Muscle of leg (tissue), 16 donors: ENCODE measurements at places on chromosomes 3 and 15. TPM values are rescaled to one million over a fixed set of nuclear protein-coding genes. Genes with fewer than 3 reads are reported as not detected.

- no peak for DNase-seq
- H3K36me3 ChIP-seq: peaks cover 19% of the 10 kb centered on the region
- no peak overlapping the region for H3K4me3 ChIP-seq
- H3K4me1 ChIP-seq: no peaks in the 10 kb centered on the region
- H3K27me3 ChIP-seq: no peaks in the 10 kb centered on the region
These were observed 57.6 kb downstream of the ST8SIA2 start for GRCh38 chr15:92451225-92451825.

DNA sequence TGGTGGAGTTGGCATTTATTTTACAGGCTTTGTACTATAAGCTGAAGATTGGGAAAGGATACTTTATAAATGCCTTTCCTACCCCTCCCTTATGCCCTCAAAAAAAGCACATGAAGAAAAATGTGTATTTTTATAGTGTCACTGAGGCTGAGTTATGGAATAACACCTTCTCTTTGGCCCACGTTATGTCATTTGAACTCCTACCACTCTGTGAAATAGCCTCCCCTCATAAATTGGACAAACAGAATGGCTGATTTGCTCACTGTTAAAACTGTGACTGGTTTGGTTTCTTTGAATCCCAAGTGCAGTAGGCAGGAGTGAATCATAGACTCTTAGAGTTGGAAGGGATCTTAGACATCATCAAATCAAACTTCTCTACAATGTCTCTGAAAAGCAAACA, 95.2 kb upstream of the SKOR1 start:
- no peaks in the 10 kb centered on the region for H3K27me3 ChIP-seq
- H3K4me1 ChIP-seq: no peaks in the 10 kb centered on the region
- H3K27ac ChIP-seq: no peak overlapping the region
- no peak overlapping the region for H3K4me3 ChIP-seq
- H3K36me3 ChIP-seq: no peaks in the 10 kb centered on the region

DNA sequence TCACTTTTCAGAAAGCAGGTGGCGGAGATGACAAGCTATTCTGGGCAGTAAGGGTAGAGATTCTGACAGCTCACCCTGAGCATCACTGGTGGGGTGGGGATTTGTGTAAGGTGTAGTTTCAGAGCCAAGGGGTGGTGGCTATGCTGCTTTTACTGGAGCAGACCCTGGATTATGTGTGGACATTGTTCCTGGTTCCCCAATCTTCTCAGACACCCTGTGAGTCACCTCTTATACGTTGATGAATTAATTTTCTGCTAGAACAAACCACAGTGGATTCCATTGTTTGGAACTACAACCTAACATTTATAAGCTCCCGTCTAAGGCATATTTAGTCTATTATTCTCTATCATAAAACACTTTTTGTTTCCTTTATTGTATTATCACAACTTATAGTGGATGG, 169.5 kb upstream of the COL8A1 start:
- no peak overlapping the region for H3K27ac ChIP-seq
- no peaks in the 10 kb centered on the region for H3K27me3 ChIP-seq
- DNase-seq: no peak

GRCh38 chr15:52440946-52441345, 87.7 kb downstream of the MYO5A start:
- H3K36me3 ChIP-seq: no peaks in the 10 kb centered on the region
- H3K4me1 ChIP-seq: peaks cover 3% of the 10 kb centered on the region
- no peak overlapping the region for H3K4me3 ChIP-seq
- no peak overlapping the region for H3K27ac ChIP-seq
- H3K27me3 ChIP-seq: no peaks in the 10 kb centered on the region

GRCh38 chr15:62417439-62417838, 252.4 kb upstream of the C2CD4B start:
- DNase-seq: no peak
- no peaks in the 10 kb centered on the region for H3K36me3 ChIP-seq
- no peak overlapping the region for H3K27ac ChIP-seq

DNA sequence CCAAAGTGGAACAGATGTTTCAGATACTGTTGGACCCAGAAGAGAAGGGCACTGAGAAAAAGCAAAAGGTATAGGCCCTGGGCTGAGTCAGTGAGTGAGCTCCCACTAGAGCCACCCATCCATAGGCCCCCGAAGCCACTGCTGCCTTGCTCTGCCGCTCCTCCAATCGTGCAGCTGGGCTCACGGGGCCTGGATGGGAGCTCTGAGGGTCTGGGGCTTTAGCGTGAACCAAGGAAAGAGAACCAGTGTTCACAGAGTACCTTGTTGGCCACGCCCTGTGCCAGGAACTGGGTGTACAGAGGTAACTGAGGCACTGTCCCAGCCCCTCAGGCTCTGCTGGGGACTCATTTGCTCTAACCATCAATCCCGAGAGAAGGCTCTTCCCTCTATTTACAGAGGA, 4.7 kb downstream of the UNC45A start:
- H3K27ac ChIP-seq: no peak overlapping the region
- no peak overlapping the region for H3K4me3 ChIP-seq
- DNase-seq: no peak
- peaks cover 12% of the 10 kb centered on the region for H3K4me1 ChIP-seq
- H3K27me3 ChIP-seq: no peaks in the 10 kb centered on the region

GRCh38 chr3:175082631-175083030, 223.5 kb downstream of the NAALADL2 start:
- H3K4me1 ChIP-seq: peaks cover 2% of the 10 kb centered on the region
- H3K27me3 ChIP-seq: no peaks in the 10 kb centered on the region
- no peak overlapping the region for H3K4me3 ChIP-seq

- H3K4me3 ChIP-seq: no peak overlapping the region
- H3K36me3 ChIP-seq: no peaks in the 10 kb centered on the region
- no peaks in the 10 kb centered on the region for H3K27me3 ChIP-seq
- H3K27ac ChIP-seq: no peak overlapping the region
These were observed 1.3 kb upstream of the AEN start for GRCh38 chr15:88619796-88620195.

DNA sequence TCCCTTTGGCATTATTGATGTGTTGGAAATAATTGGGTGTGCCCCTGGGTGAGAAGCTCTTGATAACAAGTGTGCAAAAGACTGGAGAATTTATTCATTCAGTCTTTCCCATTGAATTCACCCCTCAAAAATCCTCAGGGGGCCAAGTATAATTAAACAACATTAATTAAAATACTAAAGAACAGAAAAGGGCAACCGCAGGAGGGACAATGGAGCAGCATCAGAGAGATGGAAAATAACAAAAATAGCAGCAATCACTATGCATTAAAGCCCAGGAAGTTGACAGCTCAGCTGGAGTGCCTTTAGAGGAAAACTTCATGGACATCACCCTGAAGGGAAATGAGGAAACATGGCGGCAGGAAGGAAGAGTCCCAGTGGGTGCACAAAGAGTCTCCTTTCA, 227.6 kb downstream of the MINAR1 start:
- H3K4me1 ChIP-seq: no peaks in the 10 kb centered on the region
- H3K36me3 ChIP-seq: no peaks in the 10 kb centered on the region
- no peaks in the 10 kb centered on the region for H3K27me3 ChIP-seq
- no peak overlapping the region for H3K4me3 ChIP-seq

GRCh38 chr15:73714695-73715301, 30.6 kb downstream of the CD276 start:
- H3K36me3 ChIP-seq: peaks cover 37% of the 10 kb centered on the region
- no peaks in the 10 kb centered on the region for H3K27me3 ChIP-seq
- no peak for DNase-seq
- H3K4me3 ChIP-seq: no peak overlapping the region
- peaks cover 3% of the 10 kb centered on the region for H3K4me1 ChIP-seq

GRCh38 chr3:134965865-134966481, 170.9 kb downstream of the EPHB1 start:
- no peak overlapping the region for H3K4me3 ChIP-seq
- DNase-seq: no peak
- H3K4me1 ChIP-seq: no peaks in the 10 kb centered on the region
- H3K36me3 ChIP-seq: no peaks in the 10 kb centered on the region
- no peak overlapping the region for H3K27ac ChIP-seq
- no peaks in the 10 kb centered on the region for H3K27me3 ChIP-seq

DNA sequence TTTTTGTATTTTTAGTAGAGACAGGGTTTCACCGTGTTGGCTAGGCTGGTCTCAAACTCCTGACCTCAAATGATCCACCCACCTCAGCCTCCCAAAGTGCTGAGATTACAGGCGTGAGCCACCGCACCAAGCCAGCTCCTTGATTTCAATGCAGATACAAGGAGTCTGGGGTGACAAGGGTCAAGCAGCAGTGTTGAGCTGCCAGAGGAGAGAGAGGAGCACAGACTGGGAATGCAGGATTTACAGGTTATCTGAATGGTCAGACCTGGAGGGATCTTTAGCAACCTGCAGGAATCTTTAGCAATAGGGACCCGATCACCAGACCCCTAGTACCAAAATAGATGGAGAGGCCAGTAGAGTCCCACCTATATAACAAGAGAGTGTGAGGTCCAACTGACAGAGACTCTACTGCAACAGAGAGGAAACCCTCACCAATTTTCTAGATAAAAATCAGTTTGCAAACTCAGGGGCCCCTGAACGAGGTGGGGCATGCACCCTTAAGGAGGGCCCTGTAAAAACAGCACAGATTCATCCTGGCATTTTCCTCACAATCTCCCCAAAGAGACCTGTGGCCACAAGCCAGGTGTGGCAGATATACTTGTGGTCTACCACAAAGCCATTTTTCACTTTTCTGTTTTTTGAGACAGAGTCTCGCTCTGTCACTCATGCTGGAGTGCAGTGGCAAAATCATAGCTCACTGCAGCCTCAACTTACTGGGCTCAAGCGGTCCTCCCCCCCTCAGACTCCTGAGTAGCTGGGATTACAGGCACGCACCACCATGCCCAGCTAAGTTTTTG, 10.7 kb upstream of the SHISA5 start:
- no peak for DNase-seq
- H3K27me3 ChIP-seq: no peaks in the 10 kb centered on the region
- no peaks in the 10 kb centered on the region for H3K36me3 ChIP-seq
- H3K4me1 ChIP-seq: no peaks in the 10 kb centered on the region
- no peak overlapping the region for H3K27ac ChIP-seq

- H3K36me3 ChIP-seq: no peaks in the 10 kb centered on the region
- H3K27me3 ChIP-seq: no peaks in the 10 kb centered on the region
- DNase-seq: no peak
- no peak overlapping the region for H3K27ac ChIP-seq
- no peaks in the 10 kb centered on the region for H3K4me1 ChIP-seq
- no peak overlapping the region for H3K4me3 ChIP-seq
These were observed 74.8 kb downstream of the RPL39L start for GRCh38 chr3:187064210-187065115.

DNA sequence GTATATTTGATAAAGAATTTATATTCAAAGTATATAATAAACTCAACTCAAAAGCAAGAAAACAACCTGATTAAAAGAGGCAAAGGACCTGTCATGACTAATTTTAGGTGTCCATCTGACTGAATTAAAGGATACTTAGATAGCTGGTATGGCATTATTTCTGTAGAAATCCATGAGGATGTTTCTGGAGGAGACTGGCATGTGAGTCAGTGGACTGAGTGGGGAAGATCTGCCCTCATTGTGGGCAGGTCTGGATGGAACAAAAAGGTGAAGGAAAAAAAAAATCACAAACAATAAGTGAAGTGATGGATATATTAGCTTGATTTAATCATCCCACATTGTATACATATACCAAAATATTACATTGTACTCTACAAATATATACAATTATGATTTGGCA, 16.6 kb downstream of the ANKRD28 start:
- H3K4me3 ChIP-seq: no peak overlapping the region
- no peak overlapping the region for H3K27ac ChIP-seq
- H3K4me1 ChIP-seq: no peaks in the 10 kb centered on the region

DNA sequence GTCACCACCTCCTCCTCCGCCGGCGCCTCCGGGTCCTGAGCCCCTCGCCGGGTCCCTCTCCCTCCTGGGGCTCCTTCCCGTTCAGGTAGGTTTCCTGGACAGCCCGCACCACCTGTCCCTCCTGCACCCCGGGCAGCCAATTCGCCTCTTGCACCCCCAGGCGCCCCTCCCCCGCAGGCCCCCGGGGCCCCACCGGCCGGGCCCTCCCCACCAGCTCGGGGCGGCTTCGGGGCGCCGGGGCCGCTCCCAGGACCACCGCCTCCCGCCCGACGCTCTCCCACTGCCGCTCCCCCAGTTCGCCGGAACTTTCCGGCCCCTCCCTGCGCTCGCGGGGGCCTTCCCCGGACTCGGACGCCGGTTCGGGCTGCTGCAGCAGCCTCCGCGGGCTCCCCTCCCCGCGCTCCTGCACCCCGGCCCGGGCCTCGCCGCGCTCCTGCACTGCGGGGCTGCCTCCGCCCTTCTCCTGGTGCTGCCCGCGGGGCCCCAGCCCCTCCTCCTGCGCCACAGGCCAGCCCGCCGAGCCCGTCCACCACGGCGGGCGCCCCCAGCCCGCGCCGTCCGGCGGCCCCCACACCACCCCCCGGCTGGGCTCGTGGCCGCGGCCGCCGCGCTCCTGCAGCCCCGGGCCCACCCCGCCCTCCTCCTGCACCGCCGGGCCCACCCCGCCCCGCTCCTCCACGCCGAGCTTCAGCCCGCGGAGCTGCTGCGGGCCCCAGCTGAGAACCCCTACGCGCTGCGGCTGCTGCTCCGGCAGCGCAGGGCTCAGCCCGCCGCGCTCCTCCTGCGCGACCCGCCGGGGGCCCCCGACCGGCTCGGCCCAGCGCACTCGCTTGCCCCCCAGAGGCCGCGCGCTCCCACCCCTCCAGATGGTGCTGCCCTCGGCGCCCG, 587 bp upstream of the TNK2 start:
- H3K4me3 ChIP-seq: peak overlapping the region; percentile 51
- H3K36me3 ChIP-seq: no peaks in the 10 kb centered on the region
- H3K27ac ChIP-seq: peak overlapping the region; percentile 84
- peaks cover 31% of the 10 kb centered on the region for H3K4me1 ChIP-seq

DNA sequence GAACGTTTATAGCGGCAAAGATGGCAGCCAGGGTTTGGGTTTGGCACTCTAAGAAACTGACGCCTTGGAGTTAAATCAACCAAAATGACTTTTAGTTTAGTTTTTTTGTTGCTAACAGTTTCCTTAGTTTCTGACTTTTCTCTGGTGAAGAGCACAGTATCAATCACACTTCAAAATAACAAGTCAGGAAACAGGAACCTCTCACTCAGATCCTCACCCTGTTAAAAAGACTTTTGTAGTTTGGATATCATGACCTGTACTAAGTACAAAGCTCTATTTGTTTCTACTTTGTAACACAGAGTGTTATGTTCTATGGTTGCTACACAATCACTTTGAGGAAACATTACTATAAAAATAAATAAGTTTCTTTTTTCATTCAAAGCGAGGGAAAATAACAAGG, 51.1 kb downstream of the ATP10A start:
- DNase-seq: no peak
- H3K36me3 ChIP-seq: no peaks in the 10 kb centered on the region

- DNase-seq: peak; percentile 89
- H3K27me3 ChIP-seq: no peaks in the 10 kb centered on the region
- no peak overlapping the region for H3K4me3 ChIP-seq
- peak overlapping the region; percentile 9 for H3K27ac ChIP-seq
- peaks cover 30% of the 10 kb centered on the region for H3K4me1 ChIP-seq
These were observed 190.9 kb downstream of the TJP1 start for GRCh38 chr15:29631076-29632070.

GRCh38 chr15:58736018-58736643, 13.4 kb downstream of the ADAM10 start:
- no peak overlapping the region for H3K27ac ChIP-seq
- no peaks in the 10 kb centered on the region for H3K4me1 ChIP-seq
- H3K36me3 ChIP-seq: peaks cover 2% of the 10 kb centered on the region
- no peak overlapping the region for H3K4me3 ChIP-seq
- H3K27me3 ChIP-seq: no peaks in the 10 kb centered on the region

ATP10A gene
- total RNA-seq: 4.9 TPM

CKMT1A gene
- not detected for total RNA-seq

C2CD4B gene
- total RNA-seq: 4.8 TPM

CCR9 gene
- 0.09 TPM for total RNA-seq

SLC51B gene
- total RNA-seq: 0.71 TPM

PXK gene
- 17.7 TPM for total RNA-seq

SEMA6D gene
- total RNA-seq: 44.9 TPM

DPH3 gene
- total RNA-seq: 15.5 TPM

CAPN3 gene
- total RNA-seq: 207 TPM

SNTN gene
- not detected for total RNA-seq
